ENCODE measurements at places on chromosomes 5 and 9.

DNA sequence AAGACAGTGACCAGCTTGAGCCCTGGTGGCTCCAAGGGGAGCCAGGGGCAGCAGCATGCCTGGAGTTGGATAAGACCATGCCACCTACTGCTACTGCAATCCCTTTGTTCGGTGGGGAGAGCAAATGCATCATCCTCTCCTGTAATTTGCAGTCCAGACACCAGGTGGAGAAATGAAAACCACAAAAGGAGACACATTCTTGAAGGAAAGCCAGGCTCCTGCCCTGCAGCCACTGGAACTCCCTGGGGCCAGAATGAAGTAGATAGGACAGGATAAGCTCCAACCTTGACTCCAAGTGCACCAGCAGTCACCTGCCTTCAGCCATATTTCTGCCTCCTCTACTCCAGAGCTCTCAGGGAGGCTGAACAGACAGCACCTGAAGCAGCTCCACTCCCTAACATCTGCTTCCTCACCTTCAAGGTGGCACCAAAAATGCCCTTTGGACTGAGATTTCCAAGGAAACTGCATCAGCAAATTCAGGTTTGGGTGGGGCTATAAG is 65.1 kb upstream of the IQGAP2 start:
- DNase-seq, result peak; percentile 66

DNA sequence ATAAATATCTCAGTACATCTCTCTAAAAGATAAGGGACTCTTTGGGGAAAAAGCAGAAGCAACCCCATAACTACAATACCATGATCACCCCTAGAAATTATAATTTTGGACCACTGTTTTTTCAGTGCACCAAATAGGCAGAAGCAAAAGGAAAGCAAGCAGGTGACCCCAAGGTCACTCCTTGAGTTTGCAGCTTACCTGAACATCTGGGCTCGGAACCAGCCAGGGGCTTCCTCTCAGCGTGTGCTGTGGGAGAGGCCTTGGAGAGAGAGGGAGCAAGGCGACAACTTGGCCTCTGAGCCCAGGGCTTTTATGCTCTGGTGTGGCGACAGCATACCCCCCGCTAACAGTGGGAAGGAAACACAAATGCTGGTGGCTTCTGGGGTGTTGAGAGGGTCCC is 16.8 kb downstream of the BNIP1 start:
- no peak for DNase-seq

GRCh38 chr5:1651971-1652872 is 128.5 kb upstream of the LPCAT1 start:
- no peak for DNase-seq

GRCh38 chr5:1945606-1946005 is 62.9 kb upstream of the IRX4 start:
- no peak for DNase-seq

DNA sequence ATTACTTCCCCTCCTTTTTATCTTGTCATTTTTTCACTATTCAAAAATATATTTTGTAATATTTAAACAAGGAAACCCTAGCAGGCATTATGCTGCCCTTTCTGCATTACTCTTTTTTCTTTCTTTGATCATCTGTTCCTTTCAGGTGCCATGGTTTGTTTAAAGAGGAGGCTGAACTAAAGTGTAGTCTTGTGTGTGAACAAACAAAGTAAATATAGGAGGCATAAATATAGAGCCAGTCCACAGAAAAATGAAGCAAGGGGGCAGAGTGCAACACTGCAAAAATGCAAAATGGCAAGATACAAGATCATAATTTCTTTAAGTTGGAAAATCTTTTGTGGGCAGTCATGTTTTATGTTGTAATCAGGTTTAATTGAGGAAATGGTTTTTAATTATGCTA is 947.3 kb upstream of the COX7C start:
- DNase-seq, result no peak

GRCh38 chr9:135330307-135330631 is 149.3 kb upstream of the PPP1R26 start:
- no peak for DNase-seq

Data from CD4-positive, alpha-beta T cell treated with Interleukin-17A for 4 hours (primary cell).